Right lung (tissue), 10 donors: ENCODE measurements at places on chromosomes 4 and X.

GRCh38 chr4:105146276-105147015, at the start of gene TET2:
TSS of gene TET2 (plus strand) at chr4:105146876. CDS start at chr4:105233943, 87,067 bp downstream.
- DNase-seq = peak; percentile 83

DNA sequence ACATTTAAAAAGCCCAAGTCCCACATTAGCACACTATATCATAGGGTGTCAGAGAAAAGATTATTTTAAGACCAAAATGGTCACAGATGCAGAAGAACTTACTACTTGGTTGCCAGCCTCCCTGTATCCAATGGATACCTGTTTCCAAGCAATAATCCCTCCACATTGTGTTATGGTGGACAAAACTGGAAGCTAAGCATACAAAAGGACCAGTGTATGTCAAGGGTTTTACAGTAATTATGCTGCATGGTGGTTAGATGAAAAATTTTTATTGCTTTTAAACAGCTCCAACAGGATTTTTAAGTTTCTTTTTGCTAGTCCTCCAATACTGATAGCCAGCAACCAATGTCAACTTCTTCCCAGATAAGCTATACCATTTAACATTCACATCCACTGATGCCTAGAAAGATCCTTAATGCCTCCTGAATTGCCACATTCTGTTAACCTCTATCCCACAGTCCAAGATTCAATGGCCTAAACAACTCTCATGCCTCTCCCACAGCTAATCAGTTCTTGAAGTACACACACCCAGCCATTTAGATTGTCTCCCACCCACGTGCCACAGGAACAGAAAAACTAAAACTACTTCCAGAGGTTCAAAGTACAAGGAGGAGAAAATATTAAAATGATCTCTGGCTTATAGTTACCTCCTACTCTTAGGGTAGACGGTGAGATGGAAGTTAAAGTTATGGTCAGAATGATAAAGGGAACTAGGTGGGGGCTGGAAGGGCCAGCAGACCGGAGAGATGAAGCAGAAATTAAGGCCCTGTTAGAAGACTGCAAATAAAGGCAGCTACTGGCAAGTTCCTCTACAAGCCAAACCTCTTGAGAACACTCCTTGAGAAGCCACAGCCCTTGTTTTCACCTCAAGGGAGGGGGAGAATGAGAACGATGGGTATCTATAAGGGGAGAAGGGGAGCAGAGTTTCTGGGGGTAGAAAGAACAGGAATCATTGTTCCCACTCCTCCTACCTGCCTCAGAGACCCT, 5.5 kb downstream of the MED14 start:
- no peak for DNase-seq

DNA sequence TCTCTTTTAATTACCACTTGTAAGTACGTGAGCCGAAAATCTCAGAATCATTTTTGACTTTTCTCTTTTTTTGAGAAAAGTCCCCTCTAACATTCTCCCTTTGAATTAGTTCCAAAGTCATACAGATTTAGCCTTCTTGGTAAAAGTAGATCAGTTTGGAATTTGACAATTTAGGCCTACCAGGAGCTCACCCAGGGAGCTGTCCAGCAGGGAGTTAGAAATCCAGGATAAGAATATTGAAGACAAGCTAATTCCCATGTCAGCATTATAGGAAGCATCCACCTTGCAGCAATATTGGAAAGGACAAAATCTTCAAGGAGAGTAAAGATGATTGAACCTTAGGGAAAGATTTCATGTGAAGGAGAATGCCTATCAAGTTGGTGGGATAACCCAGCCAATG, 352.2 kb upstream of the CPEB2 start:
- DNase-seq = no peak

DNA sequence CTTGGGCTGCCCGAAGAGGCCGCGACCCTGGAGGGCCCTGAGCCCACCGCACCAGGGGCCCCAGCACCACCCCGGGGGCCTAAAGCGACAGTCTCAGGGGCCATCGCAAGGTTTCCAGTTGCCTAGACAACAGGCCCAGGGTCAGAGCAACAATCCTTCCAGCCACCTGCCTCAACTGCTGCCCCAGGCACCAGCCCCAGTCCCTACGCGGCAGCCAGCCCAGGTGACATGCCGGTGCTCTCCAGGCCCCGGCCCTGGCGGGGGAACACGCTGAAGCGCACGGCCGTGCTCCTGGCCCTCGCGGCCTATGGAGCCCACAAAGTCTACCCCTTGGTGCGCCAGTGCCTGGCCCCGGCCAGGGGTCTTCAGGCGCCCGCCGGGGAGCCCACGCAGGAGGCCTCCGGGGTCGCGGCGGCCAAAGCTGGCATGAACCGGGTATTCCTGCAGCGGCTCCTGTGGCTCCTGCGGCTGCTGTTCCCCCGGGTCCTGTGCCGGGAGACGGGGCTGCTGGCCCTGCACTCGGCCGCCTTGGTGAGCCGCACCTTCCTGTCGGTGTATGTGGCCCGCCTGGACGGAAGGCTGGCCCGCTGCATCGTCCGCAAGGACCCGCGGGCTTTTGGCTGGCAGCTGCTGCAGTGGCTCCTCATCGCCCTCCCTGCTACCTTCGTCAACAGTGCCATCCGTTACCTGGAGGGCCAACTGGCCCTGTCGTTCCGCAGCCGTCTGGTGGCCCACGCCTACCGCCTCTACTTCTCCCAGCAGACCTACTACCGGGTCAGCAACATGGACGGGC, 579 bp downstream of the ABCD1 start:
- DNase-seq = no peak

GRCh38 chr4:127448986-127449385, 183.8 kb upstream of the INTU start:
- no peak for DNase-seq

- DNase-seq = no peak
Observed at GRCh38 chrX:155888139-155888538, 7.0 kb downstream of the VAMP7 start.

DNA sequence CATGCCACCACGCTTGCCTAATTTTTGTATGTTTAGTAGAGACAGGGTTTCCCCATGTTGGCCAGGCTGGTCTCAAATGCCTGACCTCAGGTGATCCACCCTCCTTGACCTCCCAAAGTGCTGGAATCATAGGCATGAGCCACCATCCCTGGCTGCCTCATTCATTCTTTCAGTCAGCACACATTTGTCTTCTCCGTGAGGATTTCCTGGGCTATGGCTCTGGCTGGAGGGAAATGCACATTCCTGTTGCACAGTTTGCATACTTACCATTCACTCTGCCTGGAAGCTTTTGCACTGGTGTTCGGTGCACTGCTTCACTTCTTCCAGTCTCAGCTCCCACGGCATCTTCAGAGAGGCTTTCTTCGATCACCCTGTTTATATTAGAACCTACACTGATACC, 267.8 kb downstream of the STIM2 start:
- DNase-seq = no peak

- no peak for DNase-seq
Observed at GRCh38 chr4:81577392-81577791, 105.7 kb upstream of the RASGEF1B start.

DNA sequence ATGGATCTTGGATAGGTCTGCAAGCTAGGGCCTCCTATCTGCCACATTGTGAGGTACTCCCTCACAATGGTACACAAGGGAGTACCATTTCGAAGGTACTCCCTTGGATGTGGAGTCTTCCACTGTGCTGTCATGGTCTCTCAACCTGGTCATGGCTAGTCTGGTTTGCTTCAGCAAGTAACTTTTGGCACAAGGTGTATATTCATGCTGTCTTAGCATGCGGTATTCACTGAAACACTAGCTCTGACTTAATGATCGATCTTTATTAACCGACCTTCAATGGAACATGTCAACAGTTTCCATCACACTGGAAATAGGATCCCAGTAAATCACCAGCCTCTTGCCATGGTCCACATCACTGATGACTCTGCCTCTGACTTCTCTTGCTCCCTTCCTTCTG, 77.5 kb upstream of the HS3ST1 start:
- no peak for DNase-seq

DNA sequence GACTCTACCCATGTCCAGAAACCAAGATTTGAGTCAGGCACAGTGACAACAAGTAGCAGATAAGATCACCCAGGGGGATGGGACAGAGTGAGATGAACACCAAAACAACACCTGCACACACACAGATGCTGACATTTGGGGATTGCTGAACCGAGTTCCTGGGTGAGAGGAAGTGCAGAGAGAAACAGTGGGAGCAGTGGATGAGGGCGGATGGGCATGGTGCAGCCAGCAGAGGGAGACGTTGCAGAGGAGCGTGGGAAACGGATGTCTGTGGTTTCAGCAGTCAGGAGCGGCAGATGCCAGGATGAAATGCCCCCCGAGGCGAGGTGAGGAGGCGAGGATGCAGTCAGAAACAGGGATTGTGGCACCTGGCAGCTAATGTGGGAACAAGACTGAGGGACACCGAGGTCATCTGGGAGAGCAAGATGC, 78.6 kb upstream of the STS start:
- no peak for DNase-seq

- no peak for DNase-seq
Observed at GRCh38 chr4:71132486-71132885, 139.0 kb downstream of the DCK start.

DNA sequence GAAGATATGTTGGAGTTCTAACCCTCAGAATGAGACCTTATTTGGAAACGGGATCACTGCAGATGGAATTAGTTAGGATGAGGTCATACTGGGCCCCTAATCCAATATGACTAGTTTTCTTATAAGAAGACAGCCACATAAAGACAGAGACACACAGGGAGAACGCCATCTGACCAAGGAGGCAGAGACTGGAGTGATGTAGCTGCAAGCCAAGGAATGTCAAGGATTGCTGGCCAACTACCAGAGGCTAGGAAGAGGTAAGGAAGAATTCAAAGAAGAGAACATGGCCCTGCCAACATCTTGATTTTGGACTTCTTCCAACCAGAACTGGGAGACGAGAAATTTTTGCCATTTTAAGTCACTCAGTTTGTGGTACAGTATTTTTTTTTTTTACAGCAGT, 152.8 kb upstream of the DIPK2B start:
- no peak for DNase-seq

DNA sequence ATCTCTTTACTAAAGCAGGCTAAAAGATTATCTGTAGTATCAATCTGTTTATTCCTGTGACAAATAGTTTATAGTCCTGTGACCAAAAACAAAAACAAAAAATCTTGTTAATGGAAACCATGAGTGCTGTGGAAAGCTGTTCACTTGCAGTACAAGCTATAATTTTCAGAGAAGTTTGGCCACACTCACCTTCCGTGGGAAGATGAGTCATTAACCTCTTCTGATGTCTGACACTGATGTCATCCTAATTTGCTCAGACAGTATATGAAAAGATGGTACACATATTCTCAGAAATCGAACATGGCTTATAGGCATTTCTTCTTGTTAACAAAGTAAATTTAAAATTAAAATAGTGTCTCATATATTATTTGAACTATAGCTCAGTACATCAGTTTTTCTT, 19.9 kb upstream of the ENPP6 start:
- no peak for DNase-seq

DNA sequence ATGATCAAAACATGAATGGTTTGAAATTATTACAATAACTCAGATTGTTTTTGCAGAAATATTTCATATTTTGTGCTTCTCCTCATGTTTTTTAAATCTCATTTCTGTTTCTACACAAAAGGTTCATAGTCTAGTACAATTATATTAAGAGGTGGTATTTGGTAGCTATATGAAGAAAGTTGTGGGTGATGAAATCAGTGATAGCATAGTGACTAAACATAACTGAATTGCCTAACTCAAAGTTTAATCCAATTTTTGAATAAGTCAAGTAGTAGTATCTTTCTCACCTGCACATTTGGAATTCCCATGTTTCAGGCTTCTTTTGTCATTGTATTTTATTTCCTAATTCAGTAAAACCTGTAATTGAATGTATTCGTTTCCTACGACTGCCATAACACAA, 648.7 kb downstream of the GRID2 start:
- DNase-seq = no peak

GRCh38 chr4:76830964-76831703, 66.8 kb downstream of the SOWAHB start:
- DNase-seq = peak; percentile 48

DNA sequence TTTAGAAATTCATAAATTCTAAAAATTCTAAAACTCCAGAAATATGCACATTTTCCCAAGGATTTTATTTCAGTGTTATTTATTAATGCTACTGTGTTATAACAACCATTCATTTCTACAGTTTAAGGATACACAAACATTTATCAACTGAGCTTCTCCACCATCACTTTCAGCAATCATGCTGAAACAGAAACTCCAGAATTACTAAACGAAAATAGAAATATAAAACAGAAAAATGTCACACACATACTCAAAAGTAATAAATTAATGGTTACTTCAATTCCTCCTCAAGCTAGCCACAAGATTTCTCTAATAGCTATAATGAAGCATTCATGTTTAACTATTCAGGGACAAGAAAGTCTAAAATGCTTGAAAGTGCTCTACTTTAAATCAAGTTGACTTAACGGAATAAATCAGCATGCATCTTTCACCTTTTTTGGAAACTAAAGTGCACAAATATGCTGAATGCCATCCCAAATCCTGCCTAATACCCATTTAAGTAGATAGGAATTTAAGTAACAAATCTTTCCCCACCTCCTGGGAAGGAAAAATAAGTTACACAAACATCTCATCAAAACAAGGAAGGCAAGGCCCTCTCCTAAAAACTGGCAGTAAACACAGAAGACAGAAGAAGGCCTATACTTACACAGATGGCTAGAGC, 563 bp downstream of the FAM13A start:
- DNase-seq = no peak

GRCh38 chrX:47746446-47746845, 87.5 kb upstream of the UXT start:
- DNase-seq = peak; percentile 18

DNA sequence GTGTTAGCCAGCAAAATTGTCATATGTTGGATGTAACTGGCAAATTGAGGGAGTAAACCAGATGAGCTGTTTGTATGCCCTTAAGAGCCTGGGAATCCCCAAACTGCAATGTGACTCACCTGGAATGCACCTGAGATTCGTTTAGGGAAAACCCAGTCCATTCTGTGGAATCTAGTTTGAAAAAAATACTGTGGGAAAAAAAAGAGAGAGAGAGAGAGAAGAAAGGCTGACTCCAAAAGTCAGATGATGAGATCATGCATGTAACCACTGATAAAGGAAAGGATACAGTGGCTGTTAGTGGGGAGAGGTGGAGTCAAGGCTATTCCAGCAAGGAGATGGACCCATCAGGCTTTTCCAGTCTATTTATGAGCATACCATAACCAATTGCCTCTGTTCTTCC, 48.5 kb downstream of the SLC9A7 start:
- no peak for DNase-seq

DNA sequence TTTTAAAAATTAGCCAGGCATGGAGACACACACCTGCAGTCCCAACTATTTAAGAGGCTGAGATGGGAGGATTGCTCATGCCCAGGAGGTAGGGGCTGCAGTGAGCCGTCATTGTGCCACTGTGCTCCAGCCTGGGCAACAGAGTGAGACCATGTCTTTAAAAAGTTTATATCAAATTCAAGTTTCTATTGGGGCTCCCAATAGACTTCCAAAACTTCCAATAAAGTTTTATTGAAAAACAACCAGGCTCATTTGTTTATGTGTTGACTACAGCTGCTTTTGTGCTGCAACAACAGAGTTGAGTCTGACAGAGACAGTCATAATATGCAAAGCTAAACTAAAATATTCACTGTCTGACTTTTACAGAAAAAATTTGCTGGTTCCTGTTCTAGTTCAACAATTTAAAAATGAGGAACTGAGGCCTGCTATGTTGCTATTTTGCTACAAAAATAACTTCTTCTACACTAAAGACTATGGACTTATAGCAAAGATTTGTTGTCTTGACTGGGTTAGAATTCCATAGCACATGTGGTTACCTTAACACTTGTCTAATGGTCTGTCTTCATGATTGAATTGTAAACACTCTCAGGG, 63.3 kb upstream of the RELL1 start:
- no peak for DNase-seq

- no peak for DNase-seq
Observed at GRCh38 chr4:137032222-137032621, 500.1 kb downstream of the PCDH18 start.
